ENCODE measurements at places on chromosomes 1 and 21.
A peak's percentile ranks its signal among the peaks of the same experiment; 100 is the strongest.

- DNase-seq = no peak
Measured at GRCh38 chr1:36807262-36807661, 227.1 kb downstream of the GRIK3 start.

GRCh38 chr21:41770901-41771624, 4.2 kb upstream of the RIPK4 start:
- no peak for DNase-seq

- no peak for DNase-seq
Measured at GRCh38 chr1:154483941-154484803, 17.8 kb upstream of the TDRD10 start.

DNA sequence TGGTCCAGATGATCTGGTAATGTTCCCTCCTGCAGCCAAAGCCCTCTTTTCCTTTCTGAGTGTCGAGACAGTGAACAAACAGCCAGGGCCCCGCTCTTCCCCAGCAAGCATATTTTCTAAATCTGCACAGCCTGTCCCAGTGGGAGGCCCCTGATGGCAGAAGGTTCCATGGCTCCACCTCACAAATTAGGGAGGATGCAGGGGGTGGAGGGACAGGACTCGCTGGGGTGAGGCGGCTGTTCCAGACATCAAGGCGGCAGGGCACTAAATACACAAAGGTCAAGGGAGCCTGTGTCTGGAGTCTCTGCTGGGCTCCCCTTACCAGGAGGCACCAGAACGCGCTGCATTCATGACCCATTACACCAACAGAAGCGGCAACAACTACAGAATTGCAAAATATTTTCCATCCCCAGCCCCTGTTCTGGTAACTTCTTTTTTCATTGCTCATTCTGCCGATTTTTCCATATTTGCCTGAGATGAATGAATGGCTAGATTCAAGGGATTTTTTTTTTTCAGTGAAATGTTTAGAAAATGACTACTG, 27.0 kb upstream of the PRELP start:
- no peak for DNase-seq

DNA sequence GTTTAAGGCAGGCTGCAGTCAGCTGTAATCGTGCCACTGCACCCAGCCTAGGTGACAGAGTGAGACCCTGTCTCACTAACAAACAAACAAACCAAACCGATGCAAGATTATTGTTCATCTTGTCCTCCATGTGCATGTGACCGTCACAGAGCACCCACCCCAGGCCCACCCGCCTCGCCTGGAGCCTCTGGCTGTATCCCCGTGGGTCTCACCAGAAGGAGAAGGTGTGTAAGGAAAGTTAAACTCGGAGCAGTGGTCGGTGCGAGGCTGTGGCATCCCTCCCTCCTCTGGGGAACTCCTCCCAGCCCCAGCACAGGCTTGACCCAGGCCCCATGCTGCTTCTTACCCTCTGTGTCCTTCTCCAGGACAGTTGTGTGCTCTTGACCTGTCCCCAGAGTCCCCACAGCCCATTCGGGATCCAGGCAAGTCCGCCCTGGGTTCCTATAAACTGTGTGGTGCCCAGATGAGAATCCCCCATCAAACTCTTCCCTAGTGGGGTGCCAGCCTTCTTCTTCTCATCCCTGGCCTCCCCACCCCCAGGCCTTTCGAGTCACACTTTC, 318.4 kb downstream of the AJAP1 start:
- no peak for DNase-seq

DNA sequence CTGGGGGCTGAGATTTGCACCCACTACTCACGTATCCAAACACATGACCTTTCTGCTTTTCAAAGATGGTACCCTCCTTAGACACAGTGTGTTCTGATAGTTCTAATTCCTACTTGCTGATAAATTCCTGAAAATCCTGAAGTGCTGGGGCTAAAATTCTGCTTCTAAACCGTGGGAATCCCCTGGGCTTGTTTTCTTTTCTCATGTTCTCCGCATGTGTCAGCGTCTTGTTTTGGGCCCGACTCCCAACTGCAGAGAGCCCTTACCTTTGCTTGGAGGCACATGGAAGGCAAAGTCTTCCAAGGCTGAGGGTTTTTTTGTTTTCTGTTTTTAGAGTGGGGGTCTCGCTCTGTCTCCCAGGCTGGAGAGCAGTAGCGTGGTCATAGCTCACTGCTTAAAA, 27.2 kb downstream of the PSMG1 start:
- no peak for DNase-seq

DNA sequence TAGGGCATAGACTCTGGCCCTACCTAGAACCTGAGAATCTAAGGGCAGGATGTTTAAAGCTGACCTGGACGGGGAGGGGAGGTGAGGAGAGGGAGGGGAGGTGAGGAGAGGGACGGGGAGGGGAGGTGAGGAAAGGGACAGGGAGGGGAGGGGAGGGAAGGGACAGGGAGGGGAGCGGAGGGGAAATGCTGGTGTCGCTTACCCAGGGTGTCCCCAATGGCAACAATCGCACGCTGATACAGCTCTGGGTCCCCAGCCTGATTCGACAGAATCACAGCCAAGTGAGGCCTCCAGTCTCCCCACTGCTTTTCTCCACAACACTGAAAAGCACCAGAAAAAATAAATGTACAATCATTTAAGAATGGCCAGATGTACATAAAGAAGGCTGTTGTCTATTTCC, 22.2 kb downstream of the SEC16B start:
- DNase-seq = no peak

DNA sequence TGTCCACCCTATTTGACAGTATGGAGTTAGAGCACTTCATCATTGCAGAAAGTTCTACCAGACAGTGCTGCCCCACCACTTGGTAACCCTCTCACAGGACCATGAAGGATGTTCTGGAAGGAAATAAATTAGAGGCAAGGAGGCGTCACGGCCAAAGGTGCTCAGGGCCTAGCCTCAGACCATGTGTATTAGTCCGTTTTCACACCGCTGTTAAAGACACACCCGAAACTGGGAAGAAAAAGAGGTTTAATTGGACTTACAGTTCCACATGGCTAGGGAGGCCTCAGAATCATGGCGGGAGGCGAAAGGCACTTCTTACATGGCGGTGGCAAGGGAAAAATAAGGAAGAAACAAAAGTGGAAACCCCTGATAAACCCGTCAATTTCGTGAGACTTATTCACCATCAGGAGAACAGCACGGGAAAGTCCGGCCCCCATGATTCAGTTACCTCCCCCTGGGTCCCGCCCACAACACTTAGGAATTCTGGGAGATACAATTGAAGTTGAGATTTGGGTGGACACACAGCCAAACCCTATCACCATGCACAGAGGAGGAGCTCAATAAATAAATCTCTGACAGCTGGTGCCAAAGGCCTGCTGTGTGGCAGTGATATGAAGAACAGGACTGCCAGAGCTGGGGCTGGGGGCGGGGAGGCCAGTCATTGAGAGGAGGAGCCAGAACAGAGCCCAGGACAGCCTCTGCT, 75.8 kb downstream of the FHAD1 start:
- no peak for DNase-seq

DNA sequence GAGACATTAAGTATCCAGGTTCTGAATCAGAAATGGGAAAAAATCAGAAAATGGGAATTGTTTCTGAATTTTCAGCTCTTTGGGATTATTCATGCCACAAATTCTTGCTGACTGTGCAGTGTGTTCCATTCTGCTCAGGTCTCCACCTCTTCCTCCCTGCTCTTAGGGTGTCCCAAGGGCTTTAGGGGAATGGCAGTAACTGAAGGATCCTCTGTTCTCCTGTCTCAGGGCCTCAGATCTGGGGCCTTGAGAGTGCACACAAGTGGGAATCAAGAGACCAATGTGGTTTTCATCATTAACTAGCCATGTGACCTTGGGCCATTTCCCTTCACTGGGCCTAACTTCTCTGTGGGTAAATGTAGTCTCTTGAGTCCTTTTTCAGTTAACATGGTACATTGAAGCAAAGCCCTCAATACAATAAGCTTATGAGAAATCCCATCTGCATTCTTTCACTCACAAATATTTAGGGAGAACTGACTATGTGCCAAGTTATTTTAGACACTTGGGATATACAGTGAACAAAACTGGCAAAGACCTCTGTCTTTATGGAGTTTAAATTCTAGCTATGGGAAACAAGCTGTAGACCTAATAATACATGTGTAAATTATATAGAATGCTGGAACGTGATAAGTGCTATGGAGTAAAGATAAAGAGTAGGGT, 75.7 kb upstream of the SPATA6 start:
- no peak for DNase-seq

DNA sequence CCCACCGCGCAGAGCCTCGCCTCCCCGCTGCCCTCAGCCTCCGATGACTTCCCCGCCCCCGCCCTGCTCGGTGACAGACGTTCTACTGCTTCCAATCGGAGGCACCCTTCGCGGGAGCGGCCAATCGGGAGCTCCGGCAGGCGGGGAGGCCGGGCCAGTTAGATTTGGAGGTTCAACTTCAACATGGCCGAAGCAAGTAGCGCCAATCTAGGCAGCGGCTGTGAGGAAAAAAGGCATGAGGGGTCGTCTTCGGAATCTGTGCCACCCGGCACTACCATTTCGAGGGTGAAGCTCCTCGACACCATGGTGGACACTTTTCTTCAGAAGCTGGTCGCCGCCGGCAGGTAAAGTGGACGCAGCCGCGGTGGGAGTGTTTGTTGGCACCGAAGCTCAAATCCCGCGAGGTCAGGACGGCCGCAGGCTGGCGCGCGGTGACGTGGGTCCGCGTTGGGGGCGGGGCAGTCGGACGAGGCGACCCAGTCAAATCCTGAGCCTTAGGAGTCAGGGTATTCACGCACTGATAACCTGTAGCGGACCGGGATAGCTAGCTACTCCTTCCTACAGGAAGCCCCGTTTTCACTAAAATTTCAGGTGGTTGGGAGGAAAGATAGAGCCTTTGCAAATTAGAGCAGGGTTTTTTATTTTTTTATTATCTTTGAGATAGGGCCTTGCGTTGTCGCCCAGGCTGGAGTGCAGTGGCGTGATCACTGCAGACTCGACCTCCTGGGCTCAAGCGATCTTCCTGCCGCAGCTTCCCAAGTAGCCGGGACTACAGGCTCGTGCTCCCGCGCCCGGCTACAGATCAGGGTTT, at the start of gene PMF1:
PMF1 (plus strand) TSS at position 175 of the 811 bp plus-strand sequence; CDS start at position 184, 9 bp downstream.
- peak; percentile 93 for DNase-seq

DNA sequence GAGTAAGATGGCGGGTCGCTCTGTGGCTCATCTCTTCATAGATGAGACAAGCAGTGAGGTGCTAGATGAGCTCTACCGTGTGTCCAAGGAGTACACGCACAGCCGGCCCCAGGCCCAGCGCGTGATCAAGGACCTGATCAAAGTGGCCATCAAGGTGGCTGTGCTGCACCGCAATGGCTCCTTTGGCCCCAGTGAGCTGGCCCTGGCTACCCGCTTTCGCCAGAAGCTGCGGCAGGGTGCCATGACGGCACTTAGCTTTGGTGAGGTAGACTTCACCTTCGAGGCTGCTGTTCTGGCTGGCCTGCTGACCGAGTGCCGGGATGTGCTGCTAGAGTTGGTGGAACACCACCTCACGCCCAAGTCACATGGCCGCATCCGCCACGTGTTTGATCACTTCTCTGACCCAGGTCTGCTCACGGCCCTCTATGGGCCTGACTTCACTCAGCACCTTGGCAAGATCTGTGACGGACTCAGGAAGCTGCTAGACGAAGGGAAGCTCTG, 2.4 kb downstream of the TNFAIP8L2 start:
- DNase-seq = no peak

DNA sequence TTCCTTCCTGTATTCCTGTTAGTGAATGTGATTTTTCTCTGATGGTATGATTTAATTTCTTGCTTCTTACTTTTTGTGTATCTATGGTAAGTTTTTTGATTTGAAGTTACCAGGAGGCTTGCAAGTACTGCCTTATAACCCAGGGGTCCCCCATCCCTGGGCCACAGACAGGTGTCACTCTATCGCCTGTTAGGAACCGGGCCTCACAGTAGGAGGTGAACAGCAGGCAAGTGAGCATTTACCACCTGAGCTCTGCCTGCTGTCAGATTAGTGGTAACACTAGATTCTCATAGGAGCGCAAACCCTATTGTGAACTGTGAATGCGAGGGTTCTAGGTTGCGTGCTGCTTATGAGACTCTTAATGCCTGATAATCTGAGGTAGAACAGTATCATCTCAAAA, 143.3 kb downstream of the RPS6KC1 start:
- DNase-seq = no peak

DNA sequence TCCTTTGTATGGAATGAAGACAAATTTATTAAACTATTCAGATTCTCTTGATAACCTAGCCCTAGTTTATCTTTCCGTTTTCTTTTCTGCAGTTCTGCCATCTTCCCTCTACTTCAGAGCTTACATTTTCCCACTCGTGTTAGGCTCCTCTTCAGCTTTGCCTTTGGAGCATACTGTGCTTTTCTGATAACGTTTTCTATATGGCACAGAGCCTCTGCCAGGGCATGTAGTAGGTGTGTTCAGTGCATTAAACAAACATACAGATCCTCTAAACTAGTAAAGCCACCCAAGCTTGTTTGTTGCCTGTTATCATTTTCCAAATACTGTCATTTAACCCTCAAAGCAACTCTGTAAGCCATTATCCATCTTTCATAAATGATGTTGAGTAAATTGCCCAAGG, 25.1 kb downstream of the DYRK1A start:
- DNase-seq = no peak

DNA sequence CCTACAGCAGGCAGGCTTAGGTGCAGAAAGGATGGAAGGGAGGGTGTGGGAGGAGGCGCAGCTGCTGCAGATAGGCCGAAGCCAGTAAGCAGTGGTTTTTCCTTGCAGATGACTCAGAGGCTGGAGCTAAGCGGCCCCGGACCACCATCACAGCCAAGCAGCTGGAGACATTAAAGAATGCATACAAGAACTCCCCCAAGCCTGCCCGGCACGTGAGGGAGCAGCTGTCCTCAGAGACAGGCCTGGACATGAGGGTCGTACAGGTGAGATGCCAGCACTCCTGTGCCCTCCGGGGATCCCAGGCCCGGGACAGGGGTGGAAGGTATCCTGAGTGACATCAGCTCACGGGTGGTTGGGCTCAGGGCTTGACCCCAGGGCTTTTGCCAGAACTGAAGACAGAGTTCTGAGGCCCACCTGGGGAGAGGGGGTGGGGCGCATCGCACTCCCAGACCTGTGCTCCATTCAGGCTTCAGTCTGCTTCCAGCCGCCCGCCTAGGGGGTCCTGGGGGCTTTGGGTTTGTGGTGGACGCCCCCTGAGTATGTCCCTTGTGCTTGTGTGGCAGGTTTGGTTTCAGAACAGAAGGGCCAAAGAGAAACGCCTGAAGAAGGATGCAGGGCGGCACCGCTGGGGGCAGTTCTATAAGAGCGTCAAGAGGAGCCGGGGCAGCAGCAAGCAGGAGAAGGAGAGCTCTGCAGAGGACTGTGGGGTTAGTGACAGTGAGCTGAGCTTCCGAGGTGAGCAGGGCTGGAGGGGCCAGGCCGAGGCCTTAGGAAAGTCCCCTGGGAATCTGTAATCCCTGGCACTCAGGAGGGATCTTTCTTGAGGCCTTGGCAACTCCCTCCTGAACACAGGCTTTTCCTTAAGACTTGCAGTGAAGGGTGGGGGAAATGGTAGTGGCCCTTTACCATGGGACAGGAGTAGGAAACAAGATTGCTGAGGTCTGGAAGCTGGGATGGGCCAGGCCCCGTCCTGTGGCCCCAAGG, 41.5 kb downstream of the LHX4 start:
- DNase-seq = no peak

GRCh38 chr1:54851936-54852524, 35.0 kb downstream of the DHCR24 start:
- DNase-seq = no peak

DNA sequence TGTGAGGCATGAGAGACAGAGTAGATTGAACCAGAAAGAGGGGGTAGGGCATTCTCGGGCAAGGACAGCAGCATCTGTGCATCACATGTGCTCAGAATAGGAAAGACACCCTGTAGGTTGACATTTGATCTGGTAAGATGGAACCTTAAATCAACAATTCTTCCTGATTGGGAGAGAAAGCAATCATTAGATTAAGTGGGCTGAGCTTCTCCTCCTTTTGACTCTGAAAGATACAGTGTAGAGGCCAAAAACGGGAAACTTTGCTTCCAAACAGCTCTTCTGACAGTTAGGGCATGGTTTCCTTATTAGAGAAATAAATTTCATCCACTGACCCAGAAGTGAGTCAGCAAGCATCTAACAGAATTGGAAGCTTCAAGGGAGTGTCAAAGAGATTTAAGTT, 9.7 kb downstream of the KIF14 start:
- no peak for DNase-seq

Data from cortex of kidney (tissue), 1 donor.